ENCODE measurements at places on chromosomes 16 and 17. TPM values are rescaled to one million over a fixed set of nuclear protein-coding genes. Genes with fewer than 3 reads are reported as not detected.
A peak's percentile ranks its signal among the peaks of the same experiment; 100 is the strongest.

- DNase-seq = no peak
These were observed 11.3 kb upstream of the CYTH1 start for GRCh38 chr17:78793415-78793814.

The KRTAP9-4 gene
- not detected for polyA plus RNA-seq

DNA sequence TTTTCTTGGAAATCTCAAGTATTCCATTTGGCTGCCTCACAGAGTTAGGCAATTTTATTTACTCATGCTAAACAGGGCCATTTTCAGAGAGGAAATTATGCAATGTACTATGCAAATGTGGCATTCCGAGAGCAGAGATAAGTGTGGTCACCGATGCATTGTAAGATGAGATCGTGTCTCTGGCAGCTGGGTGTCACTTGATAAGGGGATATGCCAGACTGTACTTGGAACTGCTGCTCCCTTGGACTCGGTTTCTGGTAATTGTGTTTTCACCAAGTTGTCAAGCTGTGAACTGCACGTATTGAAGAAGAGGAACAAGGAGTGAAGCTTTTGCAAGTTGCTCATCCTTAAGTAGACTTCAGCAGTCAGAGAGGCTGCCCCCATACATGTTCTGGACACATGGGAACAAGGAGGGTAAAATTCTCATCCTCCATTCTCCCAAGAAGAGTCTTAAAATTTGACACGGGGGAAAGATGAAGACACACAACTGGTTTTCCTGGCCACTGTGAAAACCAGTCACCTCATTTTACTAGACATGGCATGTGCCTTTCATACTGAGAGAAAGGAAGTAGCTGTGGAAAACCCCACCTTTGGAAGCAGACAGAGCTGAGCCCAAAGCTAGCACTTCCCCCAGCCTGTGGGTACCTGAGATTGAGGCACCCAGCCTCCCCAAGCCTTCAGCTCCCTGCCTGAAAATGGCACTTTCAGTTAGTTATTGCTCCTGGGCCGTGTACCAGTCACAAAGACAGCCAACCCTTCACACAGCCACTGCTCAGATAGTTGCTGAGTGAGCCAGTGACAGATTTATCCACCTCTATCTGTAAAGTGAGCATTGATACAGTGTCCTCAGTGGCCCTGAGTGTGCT, 150.7 kb downstream of the SOCS1 start:
- DNase-seq = peak; percentile 82

DNA sequence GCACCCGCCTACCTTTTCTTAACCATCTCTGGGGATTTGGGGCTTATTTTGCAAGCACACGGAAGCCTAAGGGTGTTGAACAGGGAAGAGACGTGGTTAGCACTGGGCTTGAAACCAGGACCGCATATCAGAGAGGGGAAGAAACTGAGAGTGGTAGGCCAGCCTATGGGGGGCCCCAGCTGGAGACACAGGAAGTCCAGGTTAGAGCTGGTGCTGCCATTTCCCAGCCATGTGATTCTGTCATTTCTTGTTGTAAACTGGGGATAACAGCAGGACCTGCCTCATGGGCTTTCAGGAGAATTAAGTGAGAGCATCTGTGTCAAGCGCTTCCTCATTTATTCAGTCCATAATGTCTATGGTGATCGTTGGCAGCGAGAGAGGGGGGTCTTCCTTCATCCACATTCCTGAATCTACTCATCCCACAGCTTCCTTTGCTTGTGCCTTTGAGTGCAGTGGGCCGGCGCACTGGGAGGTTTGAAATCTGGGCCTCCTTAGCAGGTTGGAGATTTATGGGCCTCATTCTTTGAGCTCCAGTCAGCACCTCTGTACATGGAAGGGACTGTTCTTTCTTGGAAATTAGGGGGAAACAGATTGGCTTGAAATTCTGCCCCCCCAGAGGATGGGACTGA, 20.1 kb downstream of the NKD1 start:
- DNase-seq = no peak

DNA sequence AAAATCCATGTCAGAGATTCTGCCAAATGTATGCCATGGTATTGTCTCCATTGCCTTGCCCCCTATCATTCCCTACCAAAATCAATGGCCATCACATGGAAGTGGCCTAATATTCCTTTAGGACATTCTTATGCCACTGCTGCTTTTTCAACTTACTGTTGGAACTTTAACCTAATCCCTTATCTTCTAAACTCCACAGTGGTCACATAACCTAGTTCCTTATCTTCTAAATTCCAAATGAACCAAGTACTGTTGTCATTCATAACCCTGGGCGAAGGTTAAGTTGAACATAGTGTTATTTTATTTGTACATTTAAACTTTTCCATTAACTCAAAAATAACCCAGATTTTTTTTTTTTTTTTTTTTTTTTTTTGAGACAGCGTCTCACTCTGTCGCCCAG, 3.6 kb downstream of the HSF5 start:
- no peak for DNase-seq

DNA sequence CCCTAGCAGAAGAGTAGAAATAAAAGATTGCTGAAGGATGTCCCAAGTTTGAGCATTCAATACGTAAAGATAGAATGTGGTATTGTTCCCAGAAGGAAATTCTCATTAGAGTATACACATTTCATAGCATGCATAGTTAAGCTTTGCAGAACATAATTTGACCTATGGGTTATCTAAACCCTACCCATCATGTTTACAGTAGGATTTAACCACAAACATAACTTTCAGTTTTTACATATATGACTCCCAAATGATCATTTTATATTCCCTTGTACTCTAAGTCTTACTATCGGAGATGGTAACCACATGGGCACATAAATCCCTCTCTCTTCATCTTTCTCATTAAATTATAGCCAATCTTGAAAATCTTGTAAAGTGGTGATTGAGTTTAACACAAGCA, 50.9 kb downstream of the SYNRG start:
- no peak for DNase-seq

The CD300H gene
- 148 TPM for polyA plus RNA-seq

The VASN gene
- polyA plus RNA-seq = not detected

The ABCC11 gene
- polyA plus RNA-seq = not detected

DNA sequence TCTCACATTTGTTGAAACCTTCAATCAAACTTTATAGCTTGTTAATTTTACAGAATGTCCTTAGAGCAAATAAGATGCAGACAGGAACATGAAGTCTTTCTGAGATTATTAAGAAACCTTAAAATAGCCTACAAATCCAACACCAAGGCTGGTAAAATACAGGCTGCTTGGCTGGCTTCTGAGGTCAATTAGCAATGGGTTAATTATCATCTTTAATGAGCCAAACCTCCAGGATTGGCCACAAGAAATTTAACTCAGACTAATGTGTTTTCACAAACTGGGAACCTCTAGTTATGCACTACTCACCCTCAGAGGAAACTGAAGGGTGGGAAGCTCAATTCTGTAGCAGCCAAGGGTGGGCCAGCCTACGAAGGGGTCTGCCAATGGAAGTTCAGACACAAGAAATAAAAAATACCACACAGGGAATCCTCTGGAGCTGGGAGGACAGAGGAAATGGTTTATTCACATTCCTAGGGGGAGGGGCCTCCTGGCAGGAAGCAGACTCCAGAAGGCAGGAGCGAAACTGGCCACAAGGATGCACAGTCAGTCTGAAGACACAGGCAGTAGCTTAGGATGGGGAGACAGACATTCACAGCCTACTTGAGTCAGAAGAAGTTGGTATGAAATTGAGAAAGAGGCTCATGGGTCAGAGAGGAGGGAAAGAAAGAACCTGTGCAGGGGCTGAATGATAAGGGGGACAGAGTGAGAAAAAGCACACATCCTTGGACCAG, 36.1 kb downstream of the HIC1 start:
- DNase-seq = no peak

The ATAD5 gene
- polyA plus RNA-seq = 0.42 TPM

All from CD14-positive monocyte (primary cell).